Ovary (tissue), 10 donors: ENCODE measurements at places on chromosomes 11 and 22.

- DNase-seq: no peak
Observed at GRCh38 chr11:81211050-81211449, 1522.6 kb downstream of the FAM181B start.

DNA sequence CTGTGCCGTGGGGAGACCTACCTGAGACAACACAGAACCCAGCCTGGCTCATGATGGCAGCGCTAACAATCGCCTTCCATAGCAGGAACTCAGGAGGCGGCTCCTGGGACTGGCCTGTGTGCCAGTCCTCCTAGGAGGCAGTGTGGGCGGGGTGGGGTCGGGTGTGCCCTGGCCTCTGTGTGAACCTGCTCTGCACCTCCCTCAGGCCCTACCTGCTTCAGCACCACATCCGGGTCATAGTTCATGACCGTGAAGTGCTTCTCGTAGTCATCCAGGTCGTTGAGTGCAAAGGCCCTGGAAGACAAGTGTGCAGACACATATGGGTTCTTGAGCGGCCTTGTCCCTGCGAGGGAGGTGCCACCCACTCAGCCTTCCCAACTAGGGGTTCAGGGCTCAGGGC, 15.3 kb downstream of the TTLL12 start:
- no peak for DNase-seq

DNA sequence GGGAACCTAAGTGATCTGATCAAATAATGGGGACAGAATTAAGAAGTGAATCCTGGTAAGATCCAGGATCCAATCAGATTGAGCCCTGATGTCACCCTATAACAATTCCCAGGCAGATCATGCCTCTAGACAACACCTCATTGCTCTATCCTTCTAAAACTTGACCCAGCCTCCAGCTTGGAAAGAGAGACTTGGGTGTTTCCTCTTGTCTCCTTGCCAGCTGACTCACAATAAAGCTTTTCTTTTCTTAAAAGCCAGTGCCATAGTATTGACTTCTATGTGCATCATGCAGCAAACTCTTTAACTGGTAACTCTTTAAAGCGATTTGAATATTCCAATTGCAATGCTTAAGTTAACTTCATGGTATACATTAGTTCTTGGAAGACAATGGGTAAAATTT, 109.6 kb upstream of the CHORDC1 start:
- no peak for DNase-seq

DNA sequence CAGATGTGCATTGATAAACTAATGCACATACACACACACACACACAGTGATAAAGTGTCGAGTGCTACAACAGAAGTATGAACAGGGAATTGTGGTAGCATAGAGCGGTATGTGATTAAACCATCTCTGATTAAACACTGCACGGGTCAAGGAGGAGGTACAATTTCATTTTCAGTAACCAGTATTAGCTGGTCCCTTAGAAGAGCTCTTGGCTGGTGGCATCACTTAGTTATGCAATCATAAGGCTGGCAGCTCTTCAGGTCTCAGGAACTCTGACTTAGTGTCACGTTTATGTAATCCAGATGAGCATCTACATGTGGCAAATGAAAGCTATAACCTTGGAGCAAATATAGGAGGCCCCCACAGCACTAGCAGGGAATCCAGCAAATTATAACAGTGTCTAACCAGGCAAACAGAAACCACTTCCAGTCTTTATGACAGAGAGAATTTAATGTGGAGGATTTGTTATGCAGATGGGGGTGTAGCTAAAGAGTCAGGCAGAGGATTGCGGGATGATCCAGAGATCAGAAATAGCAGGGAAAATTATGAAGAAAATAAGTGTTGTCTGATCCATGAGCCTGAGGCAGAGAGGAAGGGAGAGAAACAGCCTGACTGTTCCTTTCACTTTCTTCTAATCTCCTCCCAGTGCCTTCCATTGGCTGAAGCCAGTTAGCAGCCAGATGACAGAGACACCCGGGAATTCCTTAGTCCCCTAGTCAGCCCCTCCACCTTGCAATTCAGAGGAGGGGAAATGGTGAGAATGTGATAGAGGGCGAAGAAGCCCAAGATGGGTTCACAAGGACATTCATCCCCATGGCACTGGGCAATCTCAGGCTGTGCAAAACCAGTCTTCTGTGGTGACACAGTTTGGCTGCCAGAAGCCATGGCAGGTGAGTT, 533.1 kb upstream of the TENM4 start:
- DNase-seq: no peak

DNA sequence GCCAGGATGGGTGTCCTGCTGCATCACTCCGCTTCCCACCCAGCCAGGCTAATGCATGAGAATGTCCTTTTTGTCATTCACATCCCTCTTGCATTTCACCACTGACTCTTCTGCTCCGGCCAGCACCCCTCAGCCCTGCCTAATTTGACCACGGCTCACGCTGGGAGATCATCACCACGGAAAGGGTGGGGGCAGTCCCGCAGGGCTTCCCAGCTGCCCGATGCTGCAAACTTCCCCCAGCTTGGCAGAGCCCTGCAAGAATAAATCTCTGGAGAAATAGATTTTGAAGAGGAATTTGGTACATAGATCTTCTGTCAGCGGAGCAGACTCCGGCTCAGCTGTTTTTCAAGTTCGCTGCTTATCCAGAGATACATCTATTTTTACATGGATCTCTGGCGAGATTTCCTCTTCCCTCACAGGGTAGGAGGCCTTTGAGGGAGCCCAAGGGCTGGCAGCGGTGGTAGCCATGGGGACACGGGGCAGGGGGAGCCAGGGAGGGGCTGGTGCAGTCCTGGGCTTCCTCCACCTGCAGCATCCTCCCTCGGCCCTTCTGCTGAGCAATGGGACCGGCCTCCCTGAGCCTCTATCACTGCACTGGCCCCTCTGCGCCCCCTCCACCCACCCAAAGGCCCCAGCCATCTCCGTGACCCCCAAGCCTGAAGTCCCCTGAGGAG, 62.6 kb downstream of the BUD13 start:
- DNase-seq: no peak
